A549 treated with DMSO at 1 μM for 4 hours (cell line): ENCODE measurements at places on chromosomes 1 and 21. TPM values are rescaled to one million over a fixed set of nuclear protein-coding genes. Genes with fewer than 3 reads are reported as not detected.

Gene DCST2
- total RNA-seq, result 0.22 to 0.72 TPM (median 0.46 TPM) in 5 replicates

Gene MYOG
- not detected in 5 replicates for total RNA-seq

Gene CNR2
- total RNA-seq, result not detected in 5 replicates

Gene PLA2G2D
- not detected in 5 replicates for total RNA-seq

Gene PSMB2
- 80.4 to 107 TPM (median 106 TPM) in 5 replicates for total RNA-seq

Gene FAM43B
- total RNA-seq, result 4.1 to 6.3 TPM (median 5.3 TPM) in 5 replicates

Gene SPRR2E
- not detected in 5 replicates for total RNA-seq

Gene SLC5A3
- total RNA-seq, result 3.4 to 5.5 TPM (median 5.1 TPM) in 5 replicates

Gene LCE2B
- not detected in 5 replicates for total RNA-seq

Gene ABCG1
- total RNA-seq, result 2.1 to 3.7 TPM (median 2.4 TPM) in 5 replicates

Gene IKBKE
- total RNA-seq, result 8.0 to 9.2 TPM (median 8.4 TPM) in 5 replicates

Gene FNDC10
- total RNA-seq, result 6.3 to 10.2 TPM (median 7.4 TPM) in 5 replicates

Gene BSND
- not detected in 5 replicates for total RNA-seq

Gene GSTM5
- total RNA-seq, result not detected in 5 replicates

Gene LCE1D
- not detected in 5 replicates for total RNA-seq

Gene CCDC27
- not detected in 5 replicates for total RNA-seq

Gene FMO2
- not detected in 5 replicates for total RNA-seq

Gene ATP5PB
- 246 to 258 TPM (median 255 TPM) in 5 replicates for total RNA-seq

Gene GPR25
- 0.11 TPM in 1 of 5 replicates, not detected in the others for total RNA-seq

Gene CFHR5
- not detected in 5 replicates for total RNA-seq
